Psoas muscle (tissue), 8 donors: ENCODE measurements at places on chromosomes 4 and X. TPM values are rescaled to one million over a fixed set of nuclear protein-coding genes. Genes with fewer than 3 reads are reported as not detected.
A peak's percentile ranks its signal among the peaks of the same experiment; 100 is the strongest.

FGA gene
- not detected for total RNA-seq

ZNF674 gene
- 2.6 TPM for total RNA-seq

DDIT4L gene
- total RNA-seq = 101 TPM

GATA1 gene
- total RNA-seq = 0.17 TPM

HTN1 gene
- not detected for total RNA-seq

DGKK gene
- total RNA-seq = not detected

PRDM5 gene
- total RNA-seq = 3.4 TPM

DNA sequence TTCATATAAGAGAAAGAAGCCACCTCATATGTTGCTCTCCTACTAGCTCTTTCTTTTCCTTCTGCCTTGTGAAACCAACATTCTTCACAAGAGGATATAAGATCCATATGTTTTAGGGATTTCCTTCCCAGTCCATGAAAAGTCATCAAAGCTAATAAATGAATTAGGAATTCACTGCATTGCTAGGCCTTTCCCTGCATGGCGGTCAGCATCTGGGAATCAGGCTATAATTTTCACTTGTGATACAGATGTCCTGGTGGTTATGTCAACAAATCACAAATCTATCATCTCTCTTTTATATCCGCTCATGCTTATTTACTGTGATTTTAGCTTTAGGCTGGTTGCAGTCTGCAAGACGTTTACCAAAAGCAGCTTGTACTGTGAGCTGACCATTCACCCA is 510.0 kb downstream of the NLGN4X start:
- no peak for DNase-seq
- no peak overlapping the region for H3K4me3 ChIP-seq
- H3K27ac ChIP-seq = no peak overlapping the region
- no peaks in the 10 kb centered on the region for H3K36me3 ChIP-seq
- no peaks in the 10 kb centered on the region for H3K4me1 ChIP-seq

GRCh38 chr4:78627046-78627965 is 75.7 kb downstream of the ANXA3 start:
- no peaks in the 10 kb centered on the region for H3K4me1 ChIP-seq
- no peaks in the 10 kb centered on the region for H3K36me3 ChIP-seq
- no peak overlapping the region for H3K4me3 ChIP-seq
- DNase-seq = no peak

GRCh38 chrX:107579956-107580355 is 48.4 kb upstream of the PRPS1 start:
- no peaks in the 10 kb centered on the region for H3K27me3 ChIP-seq
- no peaks in the 10 kb centered on the region for H3K4me1 ChIP-seq
- no peaks in the 10 kb centered on the region for H3K36me3 ChIP-seq
- H3K27ac ChIP-seq = no peak overlapping the region
- H3K4me3 ChIP-seq = no peak overlapping the region

DNA sequence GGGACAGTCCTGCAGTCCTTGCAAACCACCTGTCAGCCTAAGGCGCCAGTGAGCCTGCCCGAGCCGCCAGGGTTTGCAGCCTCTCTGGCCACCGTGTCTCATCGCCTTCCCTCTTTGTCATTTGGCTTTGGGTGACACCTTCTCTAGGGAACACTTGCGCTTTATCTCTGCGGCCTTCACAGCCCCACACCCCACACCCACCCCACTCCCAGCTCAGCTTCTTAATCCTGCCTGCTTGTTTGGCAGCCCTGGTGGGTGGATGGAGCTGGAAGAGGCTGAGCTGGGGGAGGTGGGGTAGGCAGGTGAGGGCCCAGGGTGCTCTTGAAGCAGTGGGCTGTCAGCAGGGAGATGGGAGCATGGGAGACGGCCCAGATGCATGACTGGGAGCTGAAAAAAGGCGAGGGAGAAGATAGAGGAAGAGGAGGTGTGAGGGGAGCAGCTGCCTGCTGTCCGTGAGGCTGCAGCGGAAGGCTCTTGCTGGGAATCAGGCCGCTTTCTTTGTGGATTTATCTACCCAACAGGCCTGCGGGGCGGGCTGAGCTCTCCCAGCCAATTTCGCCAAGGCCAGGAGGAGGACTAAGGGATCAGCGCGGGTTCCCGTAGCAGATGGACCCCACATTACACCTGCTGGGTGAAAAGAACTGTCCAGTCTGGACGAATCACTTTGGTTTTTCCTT is 97.5 kb upstream of the STOX2 start:
- H3K36me3 ChIP-seq = no peaks in the 10 kb centered on the region
- peak overlapping the region; percentile 23 for H3K27ac ChIP-seq
- no peak overlapping the region for H3K4me3 ChIP-seq
- no peaks in the 10 kb centered on the region for H3K4me1 ChIP-seq
